ENCODE measurements at places on chromosomes 12 and 14. TPM values are rescaled to one million over a fixed set of nuclear protein-coding genes. Genes with fewer than 3 reads are reported as not detected.

The SLC7A8 gene
- 24.7 TPM for polyA plus RNA-seq

GRCh38 chr12:48109424-48109823, 3.5 kb upstream of the SENP1 start:
- H3K4me1 ChIP-seq: no peaks in the 10 kb centered on the region
- H3K27ac ChIP-seq: no peak overlapping the region
- no peaks in the 10 kb centered on the region for H3K27me3 ChIP-seq
- no peaks in the 10 kb centered on the region for H3K36me3 ChIP-seq
- DNase-seq: no peak

The SSPN gene
- 3.2 TPM for polyA plus RNA-seq

GRCh38 chr14:95520346-95520745, 3.9 kb upstream of the SYNE3 start:
- H3K4me3 ChIP-seq: no peak overlapping the region
- peak overlapping the region; percentile 52 for H3K27ac ChIP-seq
- H3K4me1 ChIP-seq: no peaks in the 10 kb centered on the region
- no peaks in the 10 kb centered on the region for H3K36me3 ChIP-seq

DNA sequence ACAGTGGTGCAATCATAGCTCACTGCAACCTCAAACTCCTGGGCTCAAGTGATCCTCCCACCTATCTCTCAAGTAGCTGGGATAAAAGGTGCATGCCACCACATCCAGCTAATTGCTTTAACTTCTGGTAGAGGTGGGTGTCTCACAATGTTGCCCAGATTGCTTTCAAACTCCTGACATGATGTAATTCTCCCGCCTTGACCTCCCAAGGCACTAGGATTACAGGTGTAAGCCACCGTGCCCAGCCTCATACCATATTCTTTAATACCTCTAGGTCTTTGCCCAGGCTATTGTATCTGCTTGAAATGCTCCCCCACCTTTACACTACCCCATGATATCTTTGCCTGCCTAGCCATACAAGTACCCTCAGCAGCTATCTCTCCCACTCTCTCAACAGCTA, 11.3 kb downstream of the R3HDM2 start:
- no peak for DNase-seq
- no peaks in the 10 kb centered on the region for H3K36me3 ChIP-seq
- H3K4me3 ChIP-seq: no peak overlapping the region
- H3K27me3 ChIP-seq: no peaks in the 10 kb centered on the region
- H3K4me1 ChIP-seq: no peaks in the 10 kb centered on the region
- H3K27ac ChIP-seq: no peak overlapping the region

The TAS2R8 gene
- polyA plus RNA-seq: not detected

DNA sequence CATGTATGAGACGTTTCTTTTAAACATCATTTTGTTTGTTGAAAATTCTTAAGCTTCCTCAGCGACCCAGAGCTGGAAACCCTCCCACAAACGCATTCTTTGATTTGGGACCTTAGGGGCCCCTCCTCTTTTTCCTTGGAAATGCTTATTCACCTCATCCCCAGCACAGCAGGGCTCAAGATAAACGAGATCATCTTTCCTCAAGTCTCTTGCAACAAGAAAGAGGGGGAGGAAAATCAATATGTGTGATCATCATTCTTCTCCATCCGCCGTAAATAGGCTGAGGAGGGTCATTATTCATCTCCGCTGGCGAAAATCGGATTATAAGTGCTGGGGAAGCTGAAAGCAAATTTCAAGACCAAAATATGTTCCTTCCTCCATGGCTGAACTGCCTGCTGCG, 1415.2 kb downstream of the AACS start:
- DNase-seq: no peak
- H3K27ac ChIP-seq: no peak overlapping the region
- H3K36me3 ChIP-seq: no peaks in the 10 kb centered on the region
- no peaks in the 10 kb centered on the region for H3K4me1 ChIP-seq

- no peaks in the 10 kb centered on the region for H3K36me3 ChIP-seq
- no peak overlapping the region for H3K27ac ChIP-seq
- DNase-seq: no peak
- no peaks in the 10 kb centered on the region for H3K27me3 ChIP-seq
- peaks cover 11% of the 10 kb centered on the region for H3K4me1 ChIP-seq
- no peak overlapping the region for H3K4me3 ChIP-seq
These were observed 24.7 kb downstream of the BDKRB2 start for GRCh38 chr14:96229315-96229714.

- no peaks in the 10 kb centered on the region for H3K36me3 ChIP-seq
- no peak overlapping the region for H3K27ac ChIP-seq
- peaks cover 14% of the 10 kb centered on the region for H3K27me3 ChIP-seq
These were observed 811.4 kb upstream of the TMEM132C start for GRCh38 chr12:127455347-127456265.

The PLEKHG7 gene
- polyA plus RNA-seq: 0.60 TPM

The PRKD1 gene
- 0.46 TPM for polyA plus RNA-seq

DNA sequence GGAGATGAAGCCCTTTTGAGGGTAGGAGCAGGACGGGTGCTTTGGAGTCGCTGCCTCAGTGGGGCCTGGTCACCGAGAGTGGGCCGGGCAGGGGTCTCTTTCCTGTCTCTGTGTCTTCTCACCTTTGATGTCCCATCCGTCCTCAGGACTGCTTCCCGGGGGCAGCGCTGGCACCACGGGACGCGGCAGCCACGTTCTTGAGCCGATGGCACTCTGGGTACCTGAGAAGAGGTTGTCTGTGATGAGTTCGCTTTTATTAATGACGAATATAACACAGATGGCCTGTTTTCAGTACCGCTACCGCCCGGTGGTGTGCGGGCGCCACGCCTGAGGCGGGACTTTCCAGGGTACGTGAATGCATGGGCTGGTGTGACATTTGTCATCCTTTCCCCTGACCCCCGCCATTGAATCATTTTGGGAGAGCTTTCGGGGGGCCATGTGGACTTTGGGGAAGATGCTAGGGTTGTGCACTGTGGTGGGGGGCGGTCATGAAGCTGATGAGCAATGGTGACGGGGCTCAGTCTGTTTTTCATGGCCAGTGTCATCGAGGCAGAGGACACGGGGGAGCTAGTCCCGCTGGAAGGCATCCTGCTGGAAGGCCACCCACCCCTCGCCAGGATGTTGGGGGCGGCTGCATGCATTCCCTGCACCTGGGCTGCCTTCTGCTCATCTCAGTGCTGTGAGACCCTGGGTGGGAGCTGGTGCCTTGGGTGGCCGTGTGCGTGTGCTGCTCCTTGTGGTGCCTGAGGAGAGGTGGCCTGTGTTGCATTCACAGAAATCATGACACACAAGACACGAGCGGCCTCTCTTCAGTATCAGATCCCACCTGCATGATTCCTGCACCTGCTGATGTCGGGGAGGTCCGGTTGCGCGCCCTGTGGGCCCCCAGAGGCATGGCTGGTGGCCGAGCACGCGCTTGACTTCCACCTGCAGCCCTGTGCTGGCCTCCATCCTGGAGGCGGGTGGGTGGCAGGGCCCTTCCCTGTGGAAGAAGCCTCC, 162.5 kb upstream of the RTL1 start:
- no peak overlapping the region for H3K4me3 ChIP-seq
- H3K36me3 ChIP-seq: no peaks in the 10 kb centered on the region
- no peaks in the 10 kb centered on the region for H3K4me1 ChIP-seq
- H3K27ac ChIP-seq: no peak overlapping the region
- DNase-seq: peak; percentile 42

The LMO3 gene
- 0.46 TPM for polyA plus RNA-seq

DNA sequence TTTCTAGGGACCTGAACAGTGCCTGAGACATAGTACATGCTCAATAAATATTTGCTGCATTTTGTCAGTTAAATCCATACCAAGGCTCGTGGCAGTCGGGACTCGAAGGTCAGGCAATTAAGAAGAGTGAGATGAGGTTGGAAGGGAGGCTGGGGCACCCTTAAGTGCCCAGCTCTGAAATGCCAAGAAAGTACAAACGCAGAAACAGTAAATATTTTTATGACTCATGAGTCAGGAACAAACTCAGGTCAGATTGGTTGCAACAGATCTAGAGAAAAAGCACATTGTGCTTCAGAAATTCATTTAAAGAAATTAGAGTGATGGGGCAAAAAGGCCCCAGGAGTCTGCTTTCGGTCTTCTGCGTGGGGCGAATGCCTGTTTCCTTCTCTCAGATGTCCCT, 83.0 kb upstream of the FZD10 start:
- no peaks in the 10 kb centered on the region for H3K27me3 ChIP-seq
- H3K4me1 ChIP-seq: no peaks in the 10 kb centered on the region

- H3K4me3 ChIP-seq: no peak overlapping the region
- DNase-seq: no peak
- no peaks in the 10 kb centered on the region for H3K4me1 ChIP-seq
- H3K27me3 ChIP-seq: no peaks in the 10 kb centered on the region
These were observed 90.9 kb downstream of the MED13L start for GRCh38 chr12:116186482-116187150.

- H3K4me1 ChIP-seq: no peaks in the 10 kb centered on the region
- no peak overlapping the region for H3K27ac ChIP-seq
- H3K4me3 ChIP-seq: no peak overlapping the region
- no peaks in the 10 kb centered on the region for H3K27me3 ChIP-seq
- no peaks in the 10 kb centered on the region for H3K36me3 ChIP-seq
These were observed 21.8 kb upstream of the SPPL3 start for GRCh38 chr12:120925740-120926563.

DNA sequence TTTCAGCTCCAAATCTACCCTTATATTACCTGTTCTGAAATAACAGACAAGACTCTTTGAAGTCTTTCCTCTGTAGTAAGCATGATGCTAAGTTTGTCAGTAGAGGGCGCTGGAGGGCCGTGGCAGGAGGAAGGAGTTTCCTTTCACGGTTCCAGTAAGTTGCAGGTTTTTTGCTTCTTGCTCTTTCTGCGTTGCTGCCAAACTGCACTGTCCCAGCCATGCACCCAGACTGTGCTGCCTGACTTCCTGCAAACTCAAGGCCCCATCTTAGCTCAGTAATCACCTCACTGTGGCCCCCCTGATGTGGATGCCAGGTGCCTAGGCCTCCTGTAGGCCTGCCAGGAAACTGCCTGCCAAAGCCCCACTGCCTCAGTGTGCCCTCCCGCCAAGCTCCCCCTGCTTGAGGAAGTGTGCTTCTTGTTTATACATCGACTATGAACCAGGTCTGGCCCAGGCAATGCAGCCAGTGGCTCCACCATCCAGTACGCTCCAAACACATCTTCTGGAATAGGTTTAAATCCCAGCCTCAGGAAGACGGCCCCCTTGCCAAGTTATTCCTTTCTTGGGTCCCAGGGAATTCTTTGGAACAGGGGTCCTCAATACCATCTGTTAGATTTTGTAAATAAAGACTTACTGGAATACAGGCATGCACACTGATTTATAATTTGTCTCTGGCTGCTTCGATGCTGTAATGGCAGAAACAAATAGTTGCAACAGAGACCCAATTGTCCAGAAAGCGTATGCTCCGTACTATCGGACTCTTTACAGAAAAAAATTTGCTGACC, 193.7 kb upstream of the LRIG3 start:
- H3K4me3 ChIP-seq: no peak overlapping the region
- no peaks in the 10 kb centered on the region for H3K36me3 ChIP-seq
- peaks cover 4% of the 10 kb centered on the region for H3K4me1 ChIP-seq
- no peak overlapping the region for H3K27ac ChIP-seq
- H3K27me3 ChIP-seq: no peaks in the 10 kb centered on the region

The NABP2 gene
- polyA plus RNA-seq: 29.4 TPM

The CLEC4C gene
- polyA plus RNA-seq: not detected

- DNase-seq: no peak
- H3K4me1 ChIP-seq: no peaks in the 10 kb centered on the region
- no peaks in the 10 kb centered on the region for H3K36me3 ChIP-seq
- H3K27ac ChIP-seq: no peak overlapping the region
- no peaks in the 10 kb centered on the region for H3K27me3 ChIP-seq
These were observed 169.8 kb downstream of the CAPZA3 start for GRCh38 chr12:18907728-18908127.

GRCh38 chr14:79419571-79420327, 791.6 kb downstream of the DIO2 start:
- peaks cover 32% of the 10 kb centered on the region for H3K4me1 ChIP-seq
- H3K27ac ChIP-seq: no peak overlapping the region

Data from sigmoid colon (tissue), 7 donors.